ENCODE measurements at places on chromosomes 11 and 22. TPM values are rescaled to one million over a fixed set of nuclear protein-coding genes. Genes with fewer than 3 reads are reported as not detected.

DNA sequence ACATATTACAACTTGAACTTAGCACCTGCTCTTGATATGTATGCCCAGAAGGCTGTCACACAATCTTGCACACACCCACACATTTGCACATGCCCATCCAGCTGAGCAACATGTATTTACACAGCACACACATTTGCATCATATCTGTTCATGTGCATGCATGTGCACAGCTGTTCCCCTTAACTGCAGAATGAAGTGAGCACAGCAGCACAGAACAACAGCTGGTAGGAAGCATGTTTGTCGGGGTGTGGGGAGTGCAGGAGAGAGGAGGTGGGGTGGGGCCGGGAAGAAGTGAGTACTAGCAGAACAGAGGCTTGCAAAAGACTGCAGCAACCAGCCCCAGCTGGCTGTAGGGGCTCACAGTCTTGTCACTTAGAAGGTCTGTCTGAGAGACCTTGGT, 296.5 kb downstream of the KIRREL3 start:
- DNase-seq, result no peak

DNA sequence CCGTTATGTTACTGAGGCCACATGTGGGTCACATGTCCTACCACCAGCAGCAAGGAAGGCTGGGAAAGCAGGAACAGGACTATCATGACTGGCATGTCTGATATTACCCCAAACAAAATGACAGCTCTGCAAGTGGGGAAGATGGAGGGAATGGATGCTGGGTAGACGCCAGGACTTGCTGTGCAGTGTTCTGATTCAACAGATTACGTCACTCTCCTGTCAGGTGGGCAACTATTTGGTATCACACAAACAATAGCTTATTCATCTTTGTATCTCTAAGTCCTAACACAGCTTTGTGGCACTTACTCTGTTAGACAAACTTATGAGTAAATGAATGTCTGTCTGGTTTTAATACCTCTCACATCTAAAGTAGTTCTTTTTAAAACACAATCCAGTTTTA, 105.2 kb downstream of the SPON1 start:
- DNase-seq, result no peak

DNA sequence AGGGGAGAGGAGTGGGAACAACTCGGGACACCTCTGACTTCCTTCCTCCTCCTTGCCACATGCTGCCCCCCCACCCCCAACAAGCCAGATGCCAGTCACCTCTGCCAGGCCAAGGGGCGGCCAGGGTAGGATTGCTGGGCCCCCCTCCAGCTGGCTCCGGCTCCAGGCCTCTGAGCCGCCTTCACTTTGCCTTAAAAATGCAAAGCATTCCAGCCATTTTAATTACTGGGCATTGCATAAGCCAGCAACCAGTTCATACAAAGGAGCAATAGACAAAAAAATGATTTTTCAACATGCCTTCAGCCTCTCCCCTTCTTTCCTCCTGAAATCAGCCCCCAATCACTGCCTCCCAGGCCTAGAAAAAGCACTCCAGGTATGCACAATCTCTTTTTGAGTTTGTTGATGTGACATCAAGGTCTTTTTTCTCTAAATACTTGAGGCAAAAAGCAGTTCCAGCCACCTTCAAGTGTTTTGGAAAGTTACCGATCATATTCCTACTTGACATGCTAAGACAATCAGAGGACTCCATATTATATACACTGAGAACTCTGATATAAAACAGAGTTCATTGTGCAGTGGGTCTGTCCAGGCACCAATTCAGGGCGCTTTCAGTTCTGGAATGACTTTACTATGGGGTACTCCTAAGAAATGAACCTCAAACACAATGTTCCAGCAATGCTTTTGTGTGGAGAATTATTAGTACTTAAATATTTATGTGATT, 12.4 kb upstream of the TIMP3 start:
- DNase-seq, result no peak

- no peak for DNase-seq
Measured at GRCh38 chr11:98277251-98277912, 743.4 kb upstream of the CNTN5 start.

- no peak for DNase-seq
Measured at GRCh38 chr11:13288375-13289029, 10.9 kb downstream of the BMAL1 start.

GRCh38 chr11:120859552-120860295, 164.2 kb upstream of the TBCEL start:
- no peak for DNase-seq

GRCh38 chr11:20008871-20009644, 151.2 kb downstream of the DBX1 start:
- no peak for DNase-seq

DNA sequence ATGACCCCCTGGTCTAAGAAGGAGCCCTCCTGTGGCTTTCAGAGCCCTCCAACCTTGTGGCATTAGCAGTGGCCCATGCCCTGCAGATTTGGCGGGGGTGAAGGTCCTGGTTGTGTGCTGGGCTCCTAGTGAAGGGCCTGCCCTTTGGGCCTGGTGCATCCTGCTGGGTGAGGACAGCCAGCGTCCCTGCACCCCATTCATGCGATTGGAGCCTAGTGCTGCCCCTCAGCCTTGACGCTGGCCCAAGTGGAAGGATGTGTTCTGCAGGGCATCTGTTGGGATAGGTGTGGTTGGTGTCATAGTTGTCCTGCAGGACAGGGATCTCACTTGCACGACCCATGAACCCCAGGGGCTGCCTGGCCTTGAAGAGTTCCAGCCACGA, 28.1 kb upstream of the DGCR8 start:
- DNase-seq, result no peak

GRCh38 chr11:115505175-115505574, 960 bp upstream of the CADM1 start:
- DNase-seq, result no peak

DNA sequence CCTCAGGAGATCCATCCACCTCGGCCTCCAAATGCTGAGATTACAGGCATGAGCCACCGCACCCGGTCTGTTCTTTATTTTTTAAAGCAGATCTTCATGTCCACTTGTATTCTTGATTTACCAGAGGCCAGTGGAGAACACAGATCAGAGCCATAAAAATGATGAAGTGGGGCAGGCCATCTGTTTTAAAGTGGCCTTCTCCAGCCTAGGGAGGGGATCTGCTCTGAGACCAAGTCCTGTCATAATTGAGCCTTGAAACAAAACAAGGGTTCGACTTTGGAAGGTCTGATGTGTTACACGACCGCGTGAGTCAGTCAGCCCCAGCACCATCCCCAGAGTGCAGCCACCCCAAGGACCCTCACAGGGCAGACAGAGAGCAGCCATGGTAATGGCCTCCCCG, 27.5 kb downstream of the ABCC8 start:
- no peak for DNase-seq

GRCh38 chr11:9172389-9172788, 81.0 kb upstream of the SCUBE2 start:
- no peak for DNase-seq

GRCh38 chr22:30565341-30565740, 9.1 kb downstream of the GAL3ST1 start:
- no peak for DNase-seq

DNA sequence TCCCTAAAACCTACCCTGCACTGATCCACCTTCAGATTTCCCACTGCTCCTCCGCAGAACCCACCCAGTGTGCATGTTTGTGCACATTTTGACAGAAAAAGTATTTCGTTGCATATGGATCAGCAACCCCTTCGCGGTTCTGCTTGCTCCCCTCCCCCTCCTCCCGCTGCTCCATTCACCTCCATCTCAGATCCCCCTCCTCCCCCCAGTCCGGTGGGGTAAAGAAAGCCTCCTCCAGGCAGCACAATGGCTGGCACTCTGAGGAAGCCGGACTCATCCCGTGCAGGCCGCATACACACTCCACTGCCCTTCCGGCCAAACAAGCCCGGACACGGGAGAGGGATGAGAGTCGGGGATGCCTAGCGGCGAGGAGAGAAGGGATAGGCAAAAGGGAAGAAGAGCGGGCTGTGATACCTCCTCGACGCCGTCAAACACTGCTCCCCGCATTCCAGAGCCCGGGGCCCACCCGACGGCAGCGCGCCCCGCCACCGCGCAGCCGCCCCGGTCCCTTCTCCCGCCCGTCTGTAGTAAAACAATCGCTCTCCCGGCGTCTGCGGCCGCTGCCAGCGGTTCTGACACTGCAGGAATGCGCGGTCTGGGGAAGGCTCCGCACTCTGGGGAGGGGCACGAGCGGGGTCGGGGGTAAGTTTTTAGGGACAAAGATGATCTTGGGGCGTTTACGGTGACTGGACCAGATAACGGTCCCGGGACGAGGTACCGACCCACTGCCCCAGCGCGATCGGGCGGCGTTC, 915 bp downstream of the FEZ1 start:
- no peak for DNase-seq

DNA sequence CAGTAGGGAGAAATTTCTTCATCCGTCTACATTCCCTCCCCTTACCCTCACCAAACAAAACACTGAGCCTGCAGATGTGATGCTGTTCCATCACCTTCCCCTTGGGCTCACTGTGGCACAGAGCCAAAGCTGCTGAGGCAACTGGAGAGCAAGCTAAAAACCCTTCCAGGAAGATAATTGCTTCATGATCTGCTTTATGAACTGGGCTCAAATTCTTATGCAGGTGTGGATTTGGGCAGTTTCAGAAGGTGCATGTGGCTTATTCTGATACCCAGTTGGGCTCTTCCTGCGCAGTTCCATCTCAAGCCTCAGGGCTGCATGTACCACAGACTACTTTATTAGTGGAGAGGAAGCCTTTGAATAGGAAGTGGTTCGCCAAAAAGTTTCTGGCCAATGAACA, 58.3 kb downstream of the AAMDC start:
- DNase-seq, result no peak

DNA sequence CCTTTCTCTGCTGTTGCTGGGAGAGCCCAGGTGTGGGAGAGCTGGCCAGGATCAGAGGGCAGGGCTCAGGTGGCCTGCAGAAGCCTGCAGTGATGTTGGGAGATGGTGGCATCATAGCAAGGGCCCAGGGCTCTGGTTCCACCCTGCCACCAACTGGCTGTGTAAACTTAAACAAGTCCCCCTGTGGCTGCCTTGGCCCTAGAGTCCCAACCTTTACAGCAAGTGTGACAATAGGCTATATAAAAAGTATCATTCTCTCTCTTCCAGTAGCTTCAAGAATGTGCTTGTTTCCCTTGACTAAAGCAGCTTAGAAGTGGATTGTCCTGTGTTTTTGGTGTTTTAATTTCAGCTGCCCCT, 201.8 kb upstream of the E2F8 start:
- DNase-seq, result no peak

- DNase-seq, result no peak
Measured at GRCh38 chr22:44437216-44438055, 60.6 kb downstream of the RTL6 start.

DNA sequence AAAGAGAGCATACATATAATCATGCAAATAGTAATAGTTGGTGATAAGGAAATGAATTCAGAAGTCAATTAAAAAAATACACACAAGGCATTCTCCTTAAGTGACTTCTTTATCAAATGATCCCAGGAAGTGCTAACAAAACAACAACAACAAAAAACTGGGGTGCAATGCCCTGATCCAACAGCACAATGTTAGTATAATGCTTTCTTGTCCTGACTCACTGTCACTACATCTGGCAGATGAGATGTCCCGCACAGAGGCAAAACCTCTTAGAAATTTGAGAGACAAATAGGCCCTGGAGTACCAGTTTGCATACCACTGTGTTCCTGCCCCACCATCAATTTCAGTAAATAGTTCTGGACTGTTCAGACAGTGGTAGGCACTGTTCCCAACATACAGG, 11.0 kb upstream of the AMBRA1 start:
- no peak for DNase-seq

DNA sequence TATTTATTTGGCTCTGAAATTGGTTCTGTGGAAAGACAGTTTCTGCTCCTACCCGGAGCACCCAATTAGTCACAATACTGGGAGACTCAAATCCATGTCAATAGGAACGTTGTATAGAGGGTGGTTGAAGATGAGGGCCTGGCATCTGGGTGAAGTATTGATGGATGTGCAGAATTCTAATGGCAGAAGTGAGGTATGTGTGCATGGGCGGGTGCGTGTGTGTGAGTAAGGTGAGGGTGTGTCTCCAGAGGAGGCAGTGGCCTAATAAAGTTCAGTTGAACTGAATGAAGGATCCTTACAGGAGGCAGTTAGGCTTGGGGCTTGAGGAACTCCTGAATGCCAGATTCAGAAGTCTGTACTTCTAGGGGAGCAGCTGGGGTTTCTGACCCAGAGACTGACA, 71.8 kb upstream of the B3GAT1 start:
- no peak for DNase-seq

DNA sequence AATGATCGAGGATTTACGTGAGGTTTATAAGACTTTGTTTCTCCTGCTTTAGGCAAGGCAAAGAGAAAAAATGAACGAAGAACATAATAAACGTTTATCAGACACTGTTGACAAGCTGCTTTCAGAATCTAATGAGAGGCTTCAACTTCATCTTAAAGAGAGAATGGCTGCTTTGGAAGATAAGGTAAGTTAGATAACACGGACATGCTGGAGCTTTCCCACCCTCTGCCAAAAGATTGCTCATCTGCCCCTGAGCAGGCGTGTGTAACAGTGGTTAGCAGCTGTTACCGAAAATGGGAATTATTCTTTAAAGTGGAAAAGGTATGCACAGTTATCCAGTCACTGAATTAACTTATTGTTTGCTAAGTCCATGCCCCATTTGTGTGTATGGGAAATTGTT, 62.8 kb upstream of the CTTN start:
- DNase-seq, result no peak

DNA sequence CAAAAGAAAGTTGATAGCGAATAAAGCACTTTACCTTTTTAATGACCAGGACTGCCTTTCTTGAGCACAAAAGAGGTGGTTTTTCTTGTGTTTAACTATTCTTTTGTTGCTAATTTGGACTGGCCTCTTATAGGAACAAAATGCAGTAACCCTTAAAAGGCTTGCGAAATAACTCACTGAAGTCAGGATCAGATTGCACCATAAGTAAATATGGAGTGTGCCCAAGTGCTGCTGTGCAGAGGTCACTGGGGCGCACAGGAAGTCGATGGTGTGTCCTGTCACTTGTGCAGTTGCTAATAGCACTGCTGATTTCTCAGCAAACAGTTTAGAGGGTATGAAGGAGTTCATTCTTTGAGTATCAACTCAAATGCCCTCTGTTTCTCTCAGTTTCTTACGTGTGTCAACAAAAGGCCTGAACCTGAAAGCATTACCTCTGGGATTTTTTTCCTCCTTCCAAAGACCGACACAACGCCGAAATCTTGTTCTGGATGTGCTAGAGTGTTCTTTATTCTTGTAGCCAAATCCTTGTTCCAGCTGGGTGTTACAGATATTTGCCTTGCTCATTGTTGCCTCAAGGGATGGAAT, 71.3 kb downstream of the ATXN10 start:
- no peak for DNase-seq

Gene ASRGL1
- 2.8 TPM for total RNA-seq

Gene FGF19
- total RNA-seq, result not detected

Gene WT1
- total RNA-seq, result not detected

Gene POU2AF3
- total RNA-seq, result not detected

Gene RAG2
- not detected for total RNA-seq

Gene OR5A1
- total RNA-seq, result not detected
